ENCODE measurements at places on chromosomes 11 and 22.

DNA sequence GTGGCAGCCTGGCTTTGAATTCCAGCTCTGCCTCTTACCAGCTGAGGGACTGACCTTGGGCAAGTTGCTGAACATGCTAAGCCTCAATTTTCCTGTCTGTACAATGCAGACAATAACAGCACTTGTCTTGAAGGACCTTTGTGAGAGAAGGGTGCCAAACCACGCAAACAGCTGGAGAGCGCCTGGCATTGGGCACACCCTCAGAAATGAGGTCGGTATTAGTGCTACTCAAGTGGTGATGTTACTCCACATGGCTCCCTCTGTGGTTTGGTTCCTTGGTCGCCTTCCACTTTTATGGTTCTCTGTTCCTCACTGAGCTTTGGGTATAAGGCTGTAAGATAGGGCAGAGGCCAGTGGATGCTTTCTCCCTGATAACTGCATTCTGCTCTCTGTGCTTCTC is 8.2 kb downstream of the UBASH3B start:
- no peak for DNase-seq

- DNase-seq: no peak
Measured at GRCh38 chr11:60838132-60838531, 3.8 kb upstream of the CCDC86 start.

- peak; percentile 67 for DNase-seq
Measured at GRCh38 chr22:40348025-40348658, 1.8 kb downstream of the ADSL start.

- no peak for DNase-seq
Measured at GRCh38 chr11:46649180-46649738, 31.9 kb downstream of the ATG13 start.

GRCh38 chr22:47551431-47551775 is 789.0 kb downstream of the TBC1D22A start:
- no peak for DNase-seq

- no peak for DNase-seq
Measured at GRCh38 chr11:82043316-82043715, 690.3 kb downstream of the FAM181B start.

GRCh38 chr22:26273011-26273675 is 103.9 kb downstream of the SEZ6L start:
- no peak for DNase-seq

Measured in stimulated activated CD4-positive, alpha-beta T cell treated with anti-CD3 and anti-CD28 coated beads, Interleukin-2, amount 100 ng/mL, for 24 hours (primary cell).